ENCODE measurements at places on chromosomes 7 and 10.
A peak's percentile ranks its signal among the peaks of the same experiment; 100 is the strongest.

- no peak for DNase-seq
These were observed 855 bp downstream of the ATP6V1F start for GRCh38 chr7:128863433-128863989.

- peak; percentile 64 for DNase-seq
These were observed 86.8 kb downstream of the ANKRD7 start for GRCh38 chr7:118311121-118311836.

GRCh38 chr10:119725517-119725827 is 378 bp upstream of the INPP5F start:
- no peak for DNase-seq

- DNase-seq: no peak
These were observed 178.1 kb downstream of the ELFN1 start for GRCh38 chr7:1848013-1848640.

DNA sequence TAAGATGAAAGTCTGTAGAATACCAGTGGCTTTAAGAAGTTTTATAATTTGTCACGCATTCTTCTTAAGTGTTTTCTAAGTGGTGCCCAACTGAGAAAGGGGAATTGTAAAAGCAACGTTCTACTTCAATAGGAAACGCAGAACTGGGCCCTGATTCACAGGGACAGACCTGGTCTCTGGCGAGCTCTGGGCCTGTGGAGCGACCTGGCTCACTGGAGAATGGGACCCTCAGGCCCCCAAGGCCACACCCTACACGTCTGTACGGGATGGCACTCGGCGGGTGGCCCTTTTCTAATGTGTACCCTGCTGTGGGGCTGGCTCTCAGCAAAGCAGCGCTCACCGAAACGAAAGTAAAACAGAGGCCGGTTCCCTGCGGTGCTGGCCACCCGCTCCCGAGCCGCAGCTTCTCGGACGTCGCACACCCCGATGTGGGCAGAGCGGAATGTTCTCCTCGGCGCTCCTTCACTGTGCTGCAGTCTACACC is 205.0 kb downstream of the DIP2C start:
- DNase-seq: peak; percentile 3

DNA sequence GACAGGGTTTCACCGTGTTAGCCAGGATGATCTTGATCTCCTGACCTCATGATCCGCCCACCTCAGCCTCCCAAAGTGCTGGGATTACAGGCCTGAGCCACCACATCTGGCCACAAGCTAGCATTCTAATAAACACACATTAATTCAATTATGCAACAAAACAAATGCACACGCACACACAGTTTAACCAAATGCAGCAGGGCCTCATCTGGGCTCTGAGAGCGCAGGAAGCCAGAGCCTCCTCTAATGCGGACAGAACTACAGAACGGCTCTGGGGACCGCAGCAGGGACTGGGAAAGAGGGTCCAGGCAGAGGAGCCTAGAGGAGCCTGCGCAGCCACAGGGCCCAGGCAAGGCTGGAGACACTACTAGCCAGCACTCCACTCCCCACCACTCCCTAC is 3.8 kb downstream of the MAD1L1 start:
- DNase-seq: no peak

GRCh38 chr10:38027986-38028385 is 17.5 kb downstream of the ZNF33A start:
- DNase-seq: no peak

DNA sequence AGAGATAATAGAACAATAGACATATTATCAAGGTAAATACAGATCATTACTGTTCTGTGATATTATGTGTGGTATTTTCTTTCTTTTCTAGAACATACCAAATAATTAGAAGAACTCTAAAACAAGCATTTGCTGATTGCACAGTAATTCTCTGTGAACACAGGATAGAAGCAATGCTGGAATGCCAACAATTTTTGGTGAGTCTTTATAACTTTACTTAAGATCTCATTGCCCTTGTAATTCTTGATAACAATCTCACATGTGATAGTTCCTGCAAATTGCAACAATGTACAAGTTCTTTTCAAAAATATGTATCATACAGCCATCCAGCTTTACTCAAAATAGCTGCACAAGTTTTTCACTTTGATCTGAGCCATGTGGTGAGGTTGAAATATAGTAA is 185.5 kb downstream of the CFTR start:
- no peak for DNase-seq

DNA sequence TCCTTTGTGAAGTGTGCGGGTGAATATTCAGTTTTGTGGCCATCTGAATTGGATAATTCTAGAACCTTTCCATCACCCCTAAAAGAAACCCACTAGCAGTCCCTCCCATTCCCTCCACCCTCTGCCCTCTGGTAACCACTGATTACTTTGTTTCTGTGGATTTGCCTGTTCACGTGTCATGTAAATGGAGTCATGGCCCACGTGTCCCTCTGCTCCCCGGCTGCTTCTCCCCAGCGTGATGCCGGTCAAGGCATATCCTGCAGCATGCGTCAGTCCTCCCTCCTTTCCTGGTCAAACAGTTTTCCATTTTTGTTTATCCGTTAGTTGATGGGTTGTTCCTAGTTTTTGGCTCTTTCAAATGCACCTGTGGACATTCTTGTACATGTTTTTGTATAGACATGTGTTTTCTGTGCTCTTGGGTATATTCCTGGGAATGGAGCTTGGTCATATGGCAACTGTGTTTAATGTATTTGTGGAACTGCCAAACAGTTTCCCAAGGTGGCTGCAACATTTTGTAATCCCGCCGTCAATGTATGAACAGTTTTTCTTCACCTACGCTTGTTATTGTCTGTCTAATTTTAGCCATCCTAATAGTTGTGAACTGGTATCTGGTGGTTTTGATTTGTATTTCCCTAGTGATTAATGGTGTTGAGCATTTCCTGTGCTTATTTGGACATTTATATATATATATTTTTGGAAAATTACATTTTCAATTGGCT is 22.4 kb downstream of the PPP2R2D start:
- no peak for DNase-seq

GRCh38 chr10:90846746-90847145 is 11.1 kb downstream of the HTR7 start:
- DNase-seq: no peak

- DNase-seq: no peak
These were observed 20.5 kb downstream of the MYH16 start for GRCh38 chr7:99293167-99293566.

DNA sequence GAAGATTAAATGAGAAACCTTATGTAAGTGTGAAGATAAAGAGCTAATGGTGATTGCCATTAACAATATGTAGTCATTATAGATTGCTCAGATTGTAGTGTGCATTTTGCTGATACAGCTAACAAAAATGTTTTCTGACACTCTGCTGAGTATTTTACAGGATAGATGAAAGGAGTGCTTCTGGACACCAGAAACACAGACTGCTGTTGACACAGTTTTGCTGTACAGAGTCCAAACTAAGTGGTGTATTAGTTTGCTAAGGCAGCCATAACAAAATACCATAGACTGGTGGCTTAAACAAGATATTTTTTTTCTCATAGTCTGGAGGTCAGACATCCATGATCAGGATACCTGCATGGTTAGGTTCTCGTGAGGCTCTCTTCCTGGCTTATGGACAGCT is 2.2 kb downstream of the SMC3 start:
- no peak for DNase-seq

GRCh38 chr10:111706331-111706730 is 477.2 kb downstream of the GPAM start:
- DNase-seq: no peak

Measured in inflammatory macrophage (primary cell).